SJSA1 (cell line): ENCODE measurements at places on chromosomes 4 and X. TPM values are rescaled to one million over a fixed set of nuclear protein-coding genes. Genes with fewer than 3 reads are reported as not detected.

FAT1 gene
- 338 and 483 TPM in 2 replicates for total RNA-seq

DNA sequence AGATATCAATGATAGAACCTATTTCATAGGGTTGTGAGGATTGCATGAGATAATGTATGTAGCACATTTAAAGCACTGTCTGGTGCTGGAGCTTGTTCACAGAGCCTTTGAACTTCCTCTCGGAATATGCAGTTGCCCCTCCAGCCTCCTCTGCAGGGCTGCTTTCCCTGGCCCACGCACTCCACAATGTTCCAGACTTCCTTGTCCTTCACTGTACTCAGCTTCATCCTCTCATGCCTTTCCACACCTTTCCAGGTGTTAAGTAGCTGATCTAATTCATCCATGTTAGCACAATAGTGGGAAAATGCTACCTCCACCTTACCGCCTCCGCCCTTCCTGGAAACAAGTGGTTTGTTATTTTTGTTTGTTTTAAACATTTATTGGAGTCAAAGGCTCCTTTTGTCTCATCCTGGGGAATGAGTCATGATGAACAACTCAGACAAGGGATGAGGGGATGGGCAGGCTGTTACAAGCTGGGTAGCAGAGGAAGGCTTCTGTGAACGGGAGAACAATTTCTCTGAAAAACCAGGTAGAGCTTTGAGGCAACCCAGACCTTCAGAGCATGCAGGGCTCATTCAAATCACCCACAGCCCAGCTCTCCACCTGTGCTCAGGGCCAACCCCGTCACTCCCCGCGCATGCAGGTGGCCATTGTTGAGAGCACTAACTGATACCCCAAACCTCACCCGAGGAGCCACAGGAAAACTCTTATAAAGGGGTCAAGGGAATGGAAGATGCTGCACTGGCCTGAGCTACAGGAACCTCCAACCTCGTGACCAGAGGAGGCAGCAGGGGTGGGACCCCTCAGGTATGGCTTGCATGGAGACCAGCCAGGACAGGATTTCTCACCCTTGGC is 84.9 kb upstream of the TBL1X start:
- DNase-seq = peak; percentile 41

- no peak for DNase-seq
Observed at GRCh38 chr4:140715119-140715518, 41.1 kb downstream of the TBC1D9 start.

PF4V1 gene
- total RNA-seq = not detected in 2 replicates

- DNase-seq = peak; percentile 53
Observed at GRCh38 chr4:13329963-13330362, 154.2 kb downstream of the RAB28 start.

NONO gene
- 366 and 510 TPM in 2 replicates for total RNA-seq

GRCh38 chrX:67545036-67545821 is 1.4 kb downstream of the AR start:
- DNase-seq = peak; percentile 53
